CD4-positive, alpha-beta T cell (primary cell): ENCODE measurements at places on chromosomes 5 and 9. TPM values are rescaled to one million over a fixed set of nuclear protein-coding genes. Genes with fewer than 3 reads are reported as not detected.

- no peak for DNase-seq
These were observed 79.3 kb upstream of the COL5A1 start for GRCh38 chr9:134562146-134562849.

DNA sequence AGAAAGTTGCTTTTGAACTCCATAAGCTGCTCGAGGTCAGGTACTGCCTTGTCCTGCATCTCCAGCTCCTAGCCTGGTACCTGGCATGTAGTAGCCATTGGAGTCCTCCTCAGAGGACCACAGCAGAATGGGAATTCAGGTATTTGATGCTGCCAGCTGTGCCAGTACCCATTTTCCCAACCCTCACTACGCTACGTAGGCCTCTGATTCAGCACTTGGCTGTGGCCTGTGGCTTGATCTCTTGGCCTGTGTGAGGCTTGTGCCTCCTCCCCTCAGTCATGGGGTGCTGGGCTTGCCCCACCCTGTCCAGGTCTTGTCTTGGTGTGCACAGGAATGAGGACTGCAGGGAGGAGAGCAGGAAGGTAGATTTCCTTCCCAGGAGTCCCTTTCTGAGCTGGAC, 11.8 kb downstream of the OTULIN start:
- DNase-seq, result peak; percentile 33

DNA sequence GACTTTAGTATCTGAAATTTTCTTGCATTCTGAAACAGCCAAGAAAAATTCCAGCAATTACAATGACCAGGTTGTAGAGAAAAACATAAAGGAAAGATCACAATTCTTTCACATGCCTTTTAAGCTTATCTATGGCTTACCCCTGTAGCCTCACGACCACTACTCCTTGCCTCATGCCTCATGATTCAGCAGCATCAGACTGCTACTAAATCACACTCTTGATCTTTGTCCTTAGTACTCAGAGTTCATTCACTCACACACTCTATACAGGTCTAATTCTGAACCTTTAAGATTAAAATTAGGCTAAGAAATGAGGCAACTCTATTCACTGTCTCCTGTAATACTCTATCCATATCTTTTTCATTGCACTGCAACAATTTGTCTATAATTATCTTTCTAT, 415.1 kb downstream of the MLLT3 start:
- no peak for DNase-seq

DNA sequence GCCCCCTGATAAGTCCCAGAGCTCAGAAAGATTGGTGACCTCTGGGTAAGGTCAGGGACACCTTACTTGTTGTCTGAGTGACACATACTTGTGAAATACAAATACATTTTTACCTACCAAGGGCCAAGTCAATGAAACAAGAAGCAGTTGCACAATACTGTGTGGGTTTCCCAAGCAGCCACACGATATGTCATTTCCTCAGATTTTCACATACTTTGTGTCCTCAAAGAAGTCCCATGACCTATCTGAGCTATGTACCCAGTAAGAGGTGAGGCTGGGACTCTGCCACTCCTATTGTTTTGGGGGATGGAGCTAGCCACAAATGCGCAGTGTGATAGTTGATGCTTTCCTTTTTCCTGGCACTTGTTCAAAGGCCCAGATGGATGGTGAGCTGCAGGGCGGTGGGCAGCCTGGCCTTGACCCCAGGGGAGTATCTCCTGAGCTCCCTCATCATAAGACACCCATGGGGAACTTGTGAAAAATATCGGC, 4.8 kb upstream of the SLC25A51 start:
- DNase-seq, result no peak

GRCh38 chr5:36135988-36136387, 15.7 kb downstream of the LMBRD2 start:
- DNase-seq, result no peak

DNA sequence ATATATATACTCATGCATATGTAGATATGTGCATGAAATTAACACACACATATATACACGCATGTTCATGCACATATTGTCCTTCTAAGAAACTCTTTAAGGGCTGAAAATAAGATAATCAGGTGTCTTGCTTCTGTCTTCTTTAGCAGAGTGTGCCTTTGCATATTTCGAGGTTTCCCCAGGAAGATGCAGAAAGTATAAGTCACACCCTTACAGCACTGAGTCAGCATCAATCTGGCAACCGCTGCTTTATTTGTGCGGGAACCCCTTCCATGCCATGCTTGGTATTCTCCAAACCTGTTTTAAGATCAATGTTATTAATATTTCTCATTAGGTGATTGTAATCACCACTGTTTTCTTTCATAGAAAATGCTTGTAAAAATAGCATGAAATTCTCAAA, 557.9 kb downstream of the CAAP1 start:
- no peak for DNase-seq

GRCh38 chr9:134378901-134379338, 52.7 kb downstream of the RXRA start:
- no peak for DNase-seq

DNA sequence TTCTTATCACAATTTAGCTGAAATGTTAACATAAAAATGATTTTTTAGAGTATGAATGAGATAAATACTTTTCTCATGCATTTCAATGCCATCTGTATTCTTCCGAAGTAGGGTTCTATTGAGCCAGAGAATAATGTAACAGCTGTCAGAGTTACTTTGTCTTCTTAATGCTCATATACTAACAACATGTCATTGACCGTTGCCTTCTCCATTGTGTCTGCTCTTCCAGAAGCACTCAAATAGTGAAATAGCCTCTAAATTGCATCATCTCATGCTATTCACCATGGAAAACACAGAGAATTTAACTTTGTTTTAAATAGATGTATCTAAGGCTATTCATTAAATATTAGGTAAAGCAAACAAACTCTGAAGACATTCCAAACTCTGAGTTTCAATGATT, 1875.9 kb upstream of the CDH9 start:
- no peak for DNase-seq

DNA sequence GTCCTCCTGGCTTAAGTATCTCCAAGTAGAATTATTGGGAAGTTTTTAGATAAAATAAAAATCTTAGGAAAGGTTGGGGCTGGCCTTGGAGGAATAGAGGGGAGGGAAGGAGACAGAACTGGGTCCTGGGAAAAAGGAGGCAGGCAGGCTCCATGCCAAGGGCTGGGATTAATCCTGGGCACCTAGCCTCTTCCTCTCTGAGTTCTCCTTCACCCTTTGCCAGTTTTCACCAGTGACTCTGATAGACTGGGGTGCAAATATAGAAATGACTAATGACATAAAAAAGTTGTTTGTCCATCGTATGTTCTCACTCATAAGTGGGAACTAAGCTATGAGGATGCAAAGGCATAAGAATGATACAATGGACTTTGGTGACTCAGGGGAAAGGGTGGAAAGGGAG, 81.9 kb downstream of the RMI1 start:
- DNase-seq, result no peak

The NIM1K gene
- total RNA-seq, result 0.44 TPM

DNA sequence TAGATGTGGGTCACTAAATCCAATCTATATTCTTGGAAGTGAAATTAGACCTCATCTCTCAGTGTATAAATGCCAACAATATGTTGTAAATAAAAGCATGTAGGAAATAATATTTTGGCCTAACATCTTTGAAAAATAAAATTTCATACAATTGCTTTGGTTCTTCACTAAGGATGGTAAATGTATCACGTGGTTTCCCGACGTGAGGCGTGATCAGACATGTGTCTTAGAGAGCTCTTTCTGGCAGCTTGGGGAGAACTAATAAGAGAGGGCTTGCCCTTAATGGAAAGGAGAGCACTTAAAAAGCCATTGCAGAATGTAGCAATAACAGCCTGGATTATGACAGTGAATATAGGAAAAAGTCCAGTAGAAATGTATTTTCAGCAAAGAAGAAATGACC, 602.6 kb downstream of the CDH12 start:
- no peak for DNase-seq

The IFNA2 gene
- total RNA-seq, result not detected

GRCh38 chr5:81513982-81514381, 120.0 kb upstream of the ACOT12 start:
- DNase-seq, result no peak

The GALNT12 gene
- total RNA-seq, result 11.5 TPM

DNA sequence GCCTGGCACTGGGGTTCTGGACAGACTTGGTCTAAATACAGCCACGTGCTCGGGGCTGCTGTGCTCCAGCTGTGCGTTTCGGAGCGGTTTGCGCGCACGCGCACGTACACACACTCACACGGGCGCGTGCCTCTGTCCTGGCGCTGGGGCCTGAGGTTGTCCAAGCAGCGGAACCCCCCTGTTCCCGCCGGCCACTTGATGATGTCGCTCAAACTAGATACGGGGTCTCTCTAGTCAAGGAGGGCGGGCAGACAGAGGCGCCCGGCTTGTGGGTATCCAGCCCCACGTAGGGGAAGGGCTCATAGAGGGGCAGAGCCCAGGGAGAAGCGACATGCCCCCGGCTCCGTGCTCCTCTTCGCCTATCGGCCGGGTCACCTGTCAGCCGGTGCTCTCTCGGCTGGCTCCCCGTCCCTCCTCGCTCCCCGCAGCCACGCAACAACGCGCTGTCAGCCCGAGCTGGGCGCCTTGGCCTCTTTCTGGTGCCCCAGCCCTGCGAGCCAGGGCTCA, 8.9 kb downstream of the NR2F1-AS1 start:
- DNase-seq, result no peak

DNA sequence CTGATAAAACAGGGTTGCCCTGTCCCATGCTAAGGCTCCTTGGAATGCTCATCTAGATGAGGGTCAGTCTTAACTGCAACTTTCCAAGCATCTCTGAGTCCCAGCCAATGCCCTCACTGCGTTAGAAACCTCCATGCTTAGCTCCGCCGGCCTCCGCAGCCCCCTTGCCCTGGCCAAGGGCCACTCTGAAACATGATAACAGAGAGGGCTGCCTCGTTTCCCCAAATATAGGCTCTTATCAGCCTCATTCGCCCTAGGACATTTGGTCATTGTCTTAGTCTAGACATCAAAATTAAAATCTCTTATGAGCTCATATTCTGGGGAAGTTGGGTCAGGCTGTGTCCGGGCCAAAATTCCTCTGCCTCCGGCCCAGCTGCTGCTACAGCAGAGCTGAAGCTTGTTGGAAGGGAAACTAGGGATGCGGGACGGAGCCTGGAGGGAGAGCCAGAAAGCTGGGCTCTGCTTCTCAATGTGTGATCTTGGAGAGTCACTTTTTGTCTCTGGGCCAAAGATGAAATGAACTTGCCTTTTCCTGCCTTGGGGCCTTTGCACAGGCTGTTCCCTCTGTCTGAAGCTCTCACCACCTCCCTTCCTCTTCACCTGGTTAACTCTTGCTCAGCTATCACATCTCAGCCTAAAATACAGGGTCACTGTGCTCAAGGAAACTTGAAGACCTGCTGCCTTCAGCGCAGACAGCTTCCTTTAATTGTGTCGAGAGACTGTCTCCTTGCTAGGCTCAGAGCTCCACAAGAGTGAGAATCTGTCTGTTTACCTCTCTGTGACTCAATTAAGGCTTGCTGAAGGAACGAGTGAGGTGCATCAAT, 191.3 kb downstream of the RGS3 start:
- no peak for DNase-seq

The EDIL3 gene
- not detected for total RNA-seq

The THBS4 gene
- total RNA-seq, result 0.47 TPM

The DMRT3 gene
- not detected for total RNA-seq

The SSBP2 gene
- total RNA-seq, result 33.5 TPM

The RGS7BP gene
- total RNA-seq, result not detected

The TMC1 gene
- total RNA-seq, result not detected

- DNase-seq, result no peak
These were observed 75.0 kb downstream of the NR2F1 start for GRCh38 chr5:93658044-93658443.

DNA sequence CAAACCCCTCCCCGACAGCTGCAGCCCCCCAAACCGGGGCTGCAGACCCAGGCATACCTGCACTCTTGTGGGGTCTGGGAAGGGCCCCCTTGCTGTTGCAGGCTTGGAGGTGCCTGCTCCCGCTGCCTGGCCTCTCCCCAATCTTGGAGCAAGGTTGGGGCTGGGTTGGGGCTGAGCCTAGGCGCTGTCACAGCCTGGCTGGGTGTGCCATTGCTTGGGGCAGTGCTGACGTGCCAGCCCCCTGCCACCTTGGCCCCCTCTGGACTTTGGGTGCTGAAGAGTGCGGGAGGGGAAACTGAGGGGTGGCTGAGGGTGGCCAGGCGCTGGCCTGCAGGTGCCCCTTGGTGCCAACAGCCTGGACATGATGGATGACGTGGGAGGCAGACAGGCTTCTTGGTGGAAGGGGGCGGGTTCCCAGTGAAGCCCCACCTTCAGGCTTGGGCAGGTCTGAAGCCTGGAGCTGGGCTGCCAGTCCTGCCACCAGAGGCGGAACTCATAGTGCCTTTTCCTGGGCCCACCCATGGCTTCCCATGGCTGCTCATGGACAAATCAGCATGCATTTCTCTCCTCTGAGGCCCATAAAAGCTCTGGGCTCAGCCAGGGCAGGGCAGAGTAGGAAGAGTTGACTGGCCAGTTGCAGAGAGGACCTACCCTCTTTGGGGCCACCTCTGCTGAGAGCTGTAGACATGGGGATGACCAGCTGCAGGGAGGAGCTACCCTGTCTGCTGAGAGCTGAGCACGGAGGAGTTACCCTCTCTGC, 19.1 kb downstream of the TMEM38B start:
- DNase-seq, result no peak

DNA sequence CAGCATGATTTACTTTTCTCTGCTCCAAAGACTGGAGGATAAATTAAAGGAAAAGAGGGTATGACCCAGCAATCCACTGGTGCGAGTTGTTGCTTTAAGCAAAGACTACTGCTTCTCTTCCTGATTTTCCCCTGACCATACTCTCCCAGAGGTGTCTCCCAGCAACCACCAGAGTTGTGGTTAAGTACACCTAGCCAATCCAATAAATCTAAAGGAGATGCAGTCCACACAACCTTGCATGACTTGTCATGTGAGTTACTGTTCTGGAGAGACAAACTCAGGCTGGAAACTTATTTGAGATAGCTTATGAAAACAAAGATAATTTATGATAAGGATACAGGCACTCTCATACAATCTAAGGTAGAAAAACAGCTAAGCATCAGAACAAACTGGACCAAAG, 11.9 kb downstream of the TMC1 start:
- DNase-seq, result no peak

- DNase-seq, result no peak
These were observed 151.5 kb upstream of the SMC2 start for GRCh38 chr9:103942651-103943050.
